ENCODE measurements at places on chromosomes 1 and 21. TPM values are rescaled to one million over a fixed set of nuclear protein-coding genes. Genes with fewer than 3 reads are reported as not detected.

Gene TSSK3
- not detected for total RNA-seq

Gene CD101
- 2.0 TPM for total RNA-seq

DNA sequence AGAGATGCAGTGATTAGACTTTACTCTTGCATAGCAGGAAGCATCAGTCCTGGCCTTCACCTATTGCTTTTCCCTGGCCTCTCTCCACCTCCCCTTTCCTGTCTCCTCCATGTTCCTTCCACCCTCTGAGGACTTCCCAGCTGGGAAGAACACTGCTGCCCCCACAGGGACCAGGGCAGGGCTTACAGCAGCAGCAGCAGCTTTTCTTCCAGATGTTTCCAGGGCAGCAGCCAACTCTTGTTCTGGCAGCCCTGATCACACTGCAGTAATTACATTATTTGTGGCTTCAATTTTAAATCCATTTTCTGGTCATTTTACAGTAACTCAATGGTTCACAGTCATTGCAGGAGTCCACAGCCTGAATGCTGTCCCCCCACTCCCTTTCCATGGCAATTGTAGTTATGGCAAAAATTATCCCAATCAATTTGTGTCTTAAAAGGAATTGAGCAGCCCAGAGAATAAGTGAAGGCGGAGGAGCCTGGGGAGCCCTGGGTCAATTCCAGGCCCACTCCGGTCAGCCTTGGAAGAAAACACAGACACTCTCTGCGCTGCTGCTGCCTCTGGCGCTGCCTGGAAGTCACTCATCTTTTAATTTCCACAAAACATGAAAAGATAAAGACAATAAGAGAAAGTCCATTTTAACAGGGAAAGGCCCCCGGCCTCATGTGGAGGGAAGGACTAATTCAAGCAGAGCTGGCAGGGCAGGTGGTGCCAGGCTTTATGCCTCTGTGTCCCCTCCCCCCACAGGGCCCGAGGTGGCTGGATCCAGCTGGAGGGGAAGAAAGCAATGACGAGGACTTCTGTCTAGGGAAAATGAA lies 148.6 kb downstream of the GRIK3 start:
- no peak for DNase-seq

Gene APCS
- total RNA-seq = not detected

GRCh38 chr1:110187139-110187890 lies 22.8 kb upstream of the KCNC4 start:
- no peak for DNase-seq

GRCh38 chr1:44014365-44015104 lies 16.7 kb downstream of the SLC6A9 start:
- no peak for DNase-seq

GRCh38 chr1:245788269-245788668 lies 633.5 kb downstream of the KIF26B start:
- DNase-seq = no peak

DNA sequence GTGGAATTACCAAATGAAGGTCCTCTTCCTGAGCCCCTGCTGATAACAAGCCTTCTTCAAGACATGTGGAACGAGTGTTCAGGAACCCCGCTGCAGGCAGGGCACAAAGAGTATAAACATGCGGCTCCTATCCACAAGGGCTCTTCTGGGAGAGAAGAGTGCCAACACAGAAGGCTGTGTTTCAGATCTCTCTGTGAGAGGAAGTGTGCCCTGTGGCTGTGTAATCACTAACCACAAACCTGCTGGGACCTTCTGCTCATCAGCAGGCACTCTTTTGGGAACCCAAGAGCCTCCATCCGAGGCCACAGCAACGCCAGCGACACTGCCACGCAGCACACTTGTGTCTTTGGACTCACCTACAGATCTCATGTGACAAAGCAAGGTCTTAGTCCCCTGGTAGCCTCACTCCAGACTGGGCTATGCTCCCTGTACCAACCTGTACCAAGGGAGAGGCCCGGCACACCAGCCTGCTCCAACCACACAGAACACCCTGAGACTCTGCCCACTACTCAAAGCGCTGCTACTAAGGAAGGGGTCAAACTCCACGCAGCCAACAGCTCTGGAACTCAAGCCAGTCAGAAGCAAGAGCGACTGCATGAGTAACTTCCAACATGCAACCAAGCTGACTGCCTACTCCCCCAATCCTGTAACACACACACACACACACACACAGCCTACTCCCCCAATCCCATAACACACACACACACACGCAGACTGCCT lies 7.8 kb downstream of the PTTG1IP start:
- no peak for DNase-seq

Gene LDLRAD2
- total RNA-seq = not detected

Gene DNAJC6
- 3.5 TPM for total RNA-seq

- no peak for DNase-seq
Measured at GRCh38 chr1:192892934-192893333, 84.1 kb downstream of the RGS2 start.

Gene ICOSLG
- total RNA-seq = 9.1 TPM

DNA sequence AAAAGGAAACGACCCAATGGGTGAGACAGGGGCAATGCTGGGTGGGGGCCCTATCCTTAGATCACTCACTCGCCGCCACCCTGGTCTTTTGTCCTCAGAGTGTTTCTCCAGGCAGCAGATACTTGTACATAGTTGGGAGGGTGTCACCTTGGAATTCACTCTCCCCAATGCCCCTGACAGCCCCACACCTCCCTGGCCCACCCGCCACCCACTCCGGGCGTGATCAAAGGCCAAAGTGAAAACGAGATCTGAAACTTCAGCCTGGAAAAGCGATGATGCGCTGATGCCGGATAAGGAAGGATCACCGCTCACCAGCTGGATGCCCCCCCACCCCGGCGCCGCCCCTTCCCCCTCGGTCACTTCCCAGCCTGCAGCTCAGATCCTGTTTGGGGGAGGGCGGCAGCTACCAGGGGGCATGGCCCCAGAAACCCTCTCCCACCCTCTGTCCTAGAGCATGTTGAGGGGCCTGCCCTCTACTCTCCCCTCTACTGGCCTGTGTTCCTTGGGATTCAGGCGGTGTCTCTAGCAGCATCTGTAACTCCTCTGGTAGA lies 33.6 kb upstream of the CASZ1 start:
- no peak for DNase-seq

DNA sequence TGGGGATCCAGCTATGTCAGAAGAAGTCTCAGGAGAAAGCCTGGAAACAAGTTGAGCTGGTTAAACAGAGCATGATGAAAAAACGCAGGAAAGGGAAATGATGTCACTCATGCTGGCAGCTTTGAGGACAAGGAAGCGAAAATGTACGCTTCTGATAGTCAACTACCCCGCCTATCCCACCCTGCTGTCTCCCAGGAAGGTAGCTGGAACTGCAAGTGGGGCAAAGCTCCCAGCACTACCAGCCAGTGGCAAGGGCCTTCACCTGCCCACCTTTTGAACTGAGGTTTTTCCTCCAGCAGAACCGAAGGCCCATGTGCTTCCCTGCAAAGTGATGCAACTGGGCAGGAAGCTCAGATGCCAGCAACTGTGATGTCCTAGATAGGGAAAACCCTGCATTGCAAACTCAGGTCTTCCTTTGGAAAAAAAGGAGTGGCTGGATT lies 6.3 kb upstream of the IL20 start:
- DNase-seq = no peak

DNA sequence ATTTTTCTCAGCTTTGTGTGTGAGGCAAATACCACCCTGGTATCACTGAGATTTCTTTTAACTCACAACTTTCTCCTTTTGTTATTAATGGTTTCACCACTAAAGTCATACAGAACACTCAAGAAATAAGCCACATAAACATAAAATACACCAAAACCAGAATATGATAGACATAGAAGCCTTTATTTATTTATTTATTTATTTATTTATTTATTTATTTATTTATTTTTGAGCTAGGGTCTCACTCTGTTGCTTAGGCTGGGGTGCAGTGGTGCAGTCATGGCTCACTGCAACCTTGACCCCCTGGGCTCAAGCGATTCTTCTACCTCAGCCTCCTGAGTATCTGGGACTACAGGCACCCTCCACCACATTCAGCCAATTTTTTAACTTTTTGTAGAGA lies 12.5 kb downstream of the KRTAP8-1 start:
- no peak for DNase-seq

- DNase-seq = no peak
Measured at GRCh38 chr1:150352866-150353265, 11.1 kb upstream of the RPRD2 start.

DNA sequence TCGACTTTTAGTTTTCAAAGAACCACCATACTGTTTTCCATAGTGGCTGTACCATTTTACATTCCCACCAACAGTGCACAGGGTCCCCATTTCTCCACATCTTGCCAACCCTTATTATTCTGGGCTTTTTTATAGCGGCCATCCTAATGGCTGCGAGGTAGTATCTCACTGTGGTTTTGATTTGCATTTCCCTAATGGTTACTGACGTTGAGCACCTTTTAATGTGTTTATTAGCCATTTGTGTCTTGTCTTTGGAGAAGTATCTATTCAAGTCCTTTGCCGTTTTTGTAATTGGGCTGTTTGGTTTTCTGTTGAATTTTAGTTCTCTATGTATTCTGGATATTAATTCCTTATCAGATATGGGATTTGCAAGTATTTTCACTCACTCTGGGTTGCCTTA lies 22.3 kb upstream of the KCNAB2 start:
- DNase-seq = no peak

Gene CDC14A
- 39.9 TPM for total RNA-seq

DNA sequence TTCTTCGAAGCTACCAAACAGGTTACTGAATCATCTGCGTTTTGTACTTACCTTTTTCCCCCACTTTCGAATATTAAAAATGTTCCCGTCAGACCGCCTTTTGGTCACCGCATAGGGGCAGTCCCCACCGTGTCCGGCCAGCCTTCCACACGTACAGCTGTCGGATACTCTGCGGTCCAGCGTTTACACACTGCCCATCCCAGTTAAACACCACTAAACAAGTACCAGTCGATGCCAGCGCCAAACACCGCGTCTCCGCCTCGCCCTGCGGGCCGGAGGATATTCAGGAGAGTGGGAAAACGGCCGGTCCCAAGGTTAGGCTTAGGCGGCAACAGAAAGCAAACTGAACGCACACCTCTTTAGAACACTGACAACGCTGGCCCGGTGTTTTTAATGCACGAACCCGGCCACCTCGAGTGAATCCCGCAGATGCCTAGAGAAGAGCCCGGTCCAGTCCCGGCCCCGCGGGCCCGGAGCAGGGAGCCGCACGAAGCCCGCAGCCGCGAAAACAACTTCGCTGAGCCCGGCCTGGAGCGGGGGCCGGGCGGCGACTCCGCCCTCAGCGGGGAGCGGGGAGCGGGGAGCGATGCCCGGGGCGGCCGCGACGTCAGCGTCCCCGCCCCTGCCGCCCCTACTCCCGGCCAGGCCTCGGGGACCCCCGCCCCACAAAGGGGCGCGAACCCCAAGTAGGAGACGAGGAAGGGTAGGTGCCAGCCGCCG lies 730 bp upstream of the PHF13 start:
- peak; percentile 33 for DNase-seq

Gene OR2M4
- not detected for total RNA-seq

DNA sequence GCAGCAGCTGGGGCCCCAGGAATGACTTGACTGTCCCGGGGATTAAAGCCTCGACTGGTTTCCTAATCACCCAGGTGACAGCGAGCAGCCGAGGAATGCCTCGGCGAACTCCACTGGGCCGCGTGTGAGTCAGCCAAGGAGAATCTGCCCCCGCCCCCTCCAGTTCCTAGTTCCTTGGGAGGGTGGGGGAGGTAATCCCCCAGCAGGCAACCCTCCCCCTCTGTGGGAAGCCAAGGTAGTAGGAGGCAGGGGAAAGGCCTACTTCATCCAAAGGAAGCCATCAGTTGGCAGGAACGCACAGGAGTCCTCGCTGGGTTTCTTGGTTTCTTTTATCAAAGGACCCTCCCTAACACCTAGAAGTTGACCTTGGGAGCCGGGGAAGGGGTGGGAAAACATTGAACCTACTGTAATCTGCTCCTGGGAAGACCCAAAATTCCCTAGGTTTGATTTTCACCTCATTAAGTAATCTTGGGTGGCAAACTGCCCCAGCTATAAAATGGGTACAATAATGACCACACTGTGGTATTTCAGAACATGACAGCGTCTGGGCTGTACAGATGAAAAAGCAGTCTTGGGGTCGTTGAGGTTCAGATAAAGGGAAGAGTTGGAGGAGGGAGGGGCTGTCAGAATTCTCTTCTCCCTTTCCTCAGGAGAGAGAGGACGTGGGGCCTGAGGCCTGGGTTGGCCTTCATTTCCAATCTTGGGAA lies 1.4 kb downstream of the TENT5B start:
- DNase-seq = no peak

DNA sequence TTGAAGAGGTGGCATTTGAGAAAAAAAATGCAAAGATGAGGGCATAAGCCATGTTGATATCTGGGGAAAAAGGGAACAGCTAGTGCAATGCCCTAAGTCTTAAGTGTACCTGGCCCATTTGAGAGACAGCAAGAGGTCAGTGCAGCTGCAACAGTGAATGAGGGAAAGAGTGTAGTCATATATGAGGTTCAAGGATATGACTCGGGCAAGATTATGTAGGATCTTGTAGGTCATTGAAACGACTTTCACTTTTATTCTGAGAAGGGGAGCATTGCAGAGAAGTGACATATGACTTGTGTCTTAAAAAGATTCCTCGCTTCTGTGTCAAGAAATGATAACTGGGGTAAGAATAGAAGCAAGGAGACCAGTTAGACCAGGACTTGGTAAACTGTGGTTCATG lies 31.0 kb downstream of the NTMT2 start:
- DNase-seq = no peak

- DNase-seq = no peak
Measured at GRCh38 chr1:21781815-21782348, 1.1 kb downstream of the USP48 start.

DNA sequence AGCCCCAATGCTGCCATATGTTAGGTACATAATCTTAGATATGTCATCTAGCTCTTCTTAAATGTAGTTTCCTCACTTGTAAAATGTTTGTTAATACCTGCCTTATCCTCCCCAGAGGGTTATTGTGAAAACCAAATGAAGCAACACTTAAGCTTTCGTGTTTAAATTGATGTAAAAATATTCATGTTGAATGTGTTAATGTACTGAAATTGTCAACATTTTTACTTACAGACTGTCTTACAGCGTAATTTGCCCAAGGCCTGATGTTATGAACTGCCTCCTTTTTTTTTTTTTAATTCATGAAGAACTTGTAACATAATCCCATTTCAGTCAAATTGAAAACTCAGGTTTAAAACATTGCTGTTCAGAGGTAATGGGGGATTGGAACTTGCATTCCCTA lies 25.6 kb upstream of the ENAH start:
- DNase-seq = no peak

All from omental fat pad (tissue), 4 donors.